ENCODE measurements at places on chromosomes 3 and 15. TPM values are rescaled to one million over a fixed set of nuclear protein-coding genes. Genes with fewer than 3 reads are reported as not detected.

- no peak for DNase-seq
Measured at GRCh38 chr15:42576776-42577175, 1.4 kb downstream of the STARD9 start.

GRCh38 chr3:53109891-53110771 lies 20.1 kb downstream of the RFT1 start:
- DNase-seq = peak; percentile 65

GRCh38 chr15:47673232-47673761 lies 44.0 kb upstream of the SEMA6D start:
- no peak for DNase-seq

DNA sequence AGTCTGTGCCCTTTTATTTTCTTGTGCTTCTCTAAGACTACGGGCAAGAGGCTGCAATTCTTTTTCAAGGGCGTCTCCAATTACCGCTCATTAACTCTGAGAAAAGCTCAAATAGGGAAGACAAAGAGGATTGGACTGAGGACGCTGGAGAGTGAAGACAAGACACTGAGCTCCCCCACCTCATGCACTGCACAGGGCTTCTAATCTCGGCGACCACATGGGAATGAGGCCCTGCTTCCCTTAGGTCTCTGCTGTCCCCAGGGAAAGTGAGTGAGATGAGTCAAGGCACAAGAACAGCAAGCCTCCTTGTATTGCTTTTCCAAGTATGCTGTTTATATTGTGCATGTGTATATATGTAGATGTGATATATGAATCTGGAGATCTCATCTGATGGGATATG lies 392.2 kb upstream of the CFAP20DC start:
- no peak for DNase-seq

DNA sequence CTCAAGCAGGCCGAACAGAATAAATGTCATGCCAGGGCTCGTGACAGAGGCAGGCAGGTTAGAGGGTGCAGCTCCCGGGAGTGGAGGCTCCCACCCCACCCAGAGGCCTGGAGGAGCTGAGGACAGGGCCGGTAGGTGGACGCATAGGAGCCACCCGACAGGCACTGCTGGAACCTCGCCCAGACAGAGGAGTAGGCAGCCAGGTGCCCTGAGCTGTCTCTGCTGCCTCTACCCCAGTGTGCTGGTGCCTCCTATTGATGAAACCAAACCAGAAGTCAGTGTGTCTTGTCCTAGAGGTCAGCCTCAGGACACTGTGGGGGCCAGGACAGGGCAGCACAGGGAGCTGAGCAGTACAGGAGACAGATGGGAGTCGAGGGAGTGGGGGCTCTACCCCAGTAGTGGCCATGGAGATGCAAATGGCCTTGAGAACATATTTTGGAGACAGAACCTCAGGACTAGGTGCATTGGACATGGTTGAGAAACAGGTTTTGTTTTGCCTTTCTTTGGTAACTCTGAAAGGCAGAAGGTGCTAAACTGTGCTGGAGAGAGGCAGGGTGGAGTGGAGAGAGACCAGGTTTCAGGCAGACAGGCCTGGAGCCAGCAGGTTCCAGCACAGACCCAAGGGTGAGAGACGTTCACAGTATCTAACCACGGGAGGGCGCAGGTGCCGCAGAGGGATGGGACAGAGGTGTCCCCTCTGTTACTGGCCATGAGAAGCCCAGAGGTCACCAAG lies 15.4 kb upstream of the KLF15 start:
- no peak for DNase-seq

DNA sequence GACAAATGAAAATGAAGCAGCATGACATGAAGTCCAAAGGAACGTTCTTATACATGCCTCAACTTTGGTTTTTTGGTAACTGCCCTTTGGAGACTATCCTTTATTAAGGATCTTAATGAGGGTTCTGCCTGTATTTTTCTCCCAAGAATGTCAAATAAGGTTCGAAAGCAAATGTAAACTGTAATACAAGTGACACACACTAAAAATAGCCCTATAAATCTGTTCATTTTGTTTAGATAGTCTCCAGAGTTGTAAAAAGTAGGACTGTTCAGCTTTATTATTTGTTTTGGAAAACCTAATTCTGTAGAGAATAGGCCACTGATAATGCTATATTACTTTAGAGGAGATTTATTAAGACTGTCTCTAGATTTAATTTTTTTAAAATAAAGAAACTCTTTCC lies 80.5 kb upstream of the CDIN1 start:
- DNase-seq = no peak

GRCh38 chr3:120636795-120637401 lies 40.8 kb downstream of the NDUFB4 start:
- DNase-seq = no peak

DNA sequence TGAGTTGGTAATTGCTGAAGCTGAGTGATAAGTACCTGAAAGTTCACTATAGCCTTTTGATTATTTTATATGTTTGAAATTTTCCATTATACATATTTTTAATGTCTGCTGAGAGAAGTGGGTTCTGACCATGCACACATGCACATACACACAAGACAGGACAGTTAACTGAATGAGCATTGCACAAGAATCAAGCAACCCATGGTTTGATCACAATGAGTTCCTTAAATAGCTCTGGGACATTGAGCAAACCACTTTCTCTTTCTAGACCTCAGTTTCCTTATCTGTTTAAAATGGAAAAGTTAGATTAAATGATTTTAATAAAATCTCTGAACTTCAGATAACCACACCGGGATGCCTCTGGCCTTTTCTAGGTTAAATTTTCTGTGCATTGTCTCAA lies 26.7 kb downstream of the SNTN start:
- DNase-seq = no peak

- no peak for DNase-seq
Measured at GRCh38 chr3:159838938-159839337, 149.7 kb upstream of the IL12A start.

GRCh38 chr3:27712136-27713077 lies 9.7 kb downstream of the EOMES start:
- peak; percentile 76 for DNase-seq

DNA sequence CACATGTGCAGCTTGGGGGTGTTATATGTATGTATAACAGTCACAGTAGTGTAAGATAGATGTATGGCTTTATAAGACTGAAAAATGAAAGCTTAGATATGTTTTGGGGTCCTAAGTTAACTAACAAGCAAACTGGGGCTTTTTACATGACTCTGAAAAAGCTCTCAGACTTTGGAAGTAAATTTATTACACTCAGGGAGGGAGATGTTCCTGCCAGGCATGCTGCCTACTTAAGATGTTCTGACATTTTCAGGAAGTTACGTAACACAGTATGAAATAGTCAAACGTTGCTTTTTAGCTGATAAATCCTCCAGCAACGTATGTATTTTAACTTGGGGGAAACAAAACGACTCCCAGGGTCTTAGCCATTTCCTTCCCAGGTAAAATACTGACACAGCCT lies 1.7 kb upstream of the IFT57 start:
- DNase-seq = no peak

GRCh38 chr15:93358166-93359059 lies 269.4 kb upstream of the RGMA start:
- DNase-seq = no peak

- DNase-seq = no peak
Measured at GRCh38 chr3:142223282-142223681, 2.1 kb downstream of the GK5 start.

DNA sequence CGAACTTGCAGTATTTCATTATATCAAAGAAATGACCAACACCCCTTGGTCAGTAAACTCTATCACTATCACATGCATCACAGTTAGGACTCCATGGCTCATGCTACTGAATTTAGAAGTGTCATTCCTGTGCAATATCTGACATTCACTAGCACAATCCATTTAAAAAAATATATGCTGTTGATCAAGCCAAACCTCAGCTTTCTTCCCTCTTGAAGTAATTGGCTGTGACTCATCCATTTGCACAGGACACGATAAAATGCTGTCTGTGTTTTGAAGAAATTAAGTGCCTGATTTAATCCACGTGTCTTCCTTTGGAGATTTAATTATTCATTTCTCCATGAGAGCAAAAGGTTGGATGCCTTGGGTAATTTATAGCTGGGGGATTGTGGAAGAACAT lies 38.9 kb downstream of the CPNE4 start:
- DNase-seq = no peak

DNA sequence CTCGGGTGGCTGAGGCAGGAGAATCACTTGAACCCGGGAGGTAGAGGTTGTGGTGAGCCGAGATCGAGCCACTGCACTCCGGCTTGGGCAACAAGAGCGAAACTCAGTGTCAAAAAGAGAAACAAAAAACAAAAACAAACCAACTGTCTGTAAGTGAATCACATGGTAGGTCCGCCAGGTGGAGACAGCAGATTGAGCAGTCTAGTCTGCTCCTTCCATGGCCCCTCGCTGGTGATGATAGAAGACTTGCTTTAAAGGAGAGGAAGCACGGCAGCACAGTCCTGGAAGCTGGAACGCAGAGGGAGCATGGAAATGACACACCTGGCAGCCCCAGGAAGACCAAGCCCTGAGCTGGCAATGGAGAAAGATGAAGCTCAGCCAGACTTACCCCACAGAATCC lies 31.4 kb upstream of the MGLL start:
- DNase-seq = no peak

GRCh38 chr3:22748453-22749045 lies 454.6 kb upstream of the UBE2E2 start:
- no peak for DNase-seq

DNA sequence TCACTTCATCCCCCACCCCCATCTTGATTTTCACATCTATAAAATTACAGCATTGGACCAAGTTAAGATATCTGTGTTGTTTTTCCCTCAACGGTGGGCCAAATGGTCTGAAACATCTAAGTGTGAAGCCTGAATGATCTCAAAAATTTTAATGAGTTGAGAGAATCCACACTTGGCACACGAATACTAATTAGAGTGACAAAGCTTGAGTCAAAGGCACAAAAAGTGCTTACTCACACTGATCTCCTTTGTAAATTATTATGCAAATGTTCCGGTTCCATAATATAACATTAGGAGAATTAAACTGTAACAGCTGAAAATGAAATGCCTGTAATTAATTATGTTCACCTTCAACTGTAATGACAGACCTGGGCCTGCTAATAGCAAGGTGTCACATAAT lies 33.6 kb downstream of the GPR176 start:
- DNase-seq = no peak

DNA sequence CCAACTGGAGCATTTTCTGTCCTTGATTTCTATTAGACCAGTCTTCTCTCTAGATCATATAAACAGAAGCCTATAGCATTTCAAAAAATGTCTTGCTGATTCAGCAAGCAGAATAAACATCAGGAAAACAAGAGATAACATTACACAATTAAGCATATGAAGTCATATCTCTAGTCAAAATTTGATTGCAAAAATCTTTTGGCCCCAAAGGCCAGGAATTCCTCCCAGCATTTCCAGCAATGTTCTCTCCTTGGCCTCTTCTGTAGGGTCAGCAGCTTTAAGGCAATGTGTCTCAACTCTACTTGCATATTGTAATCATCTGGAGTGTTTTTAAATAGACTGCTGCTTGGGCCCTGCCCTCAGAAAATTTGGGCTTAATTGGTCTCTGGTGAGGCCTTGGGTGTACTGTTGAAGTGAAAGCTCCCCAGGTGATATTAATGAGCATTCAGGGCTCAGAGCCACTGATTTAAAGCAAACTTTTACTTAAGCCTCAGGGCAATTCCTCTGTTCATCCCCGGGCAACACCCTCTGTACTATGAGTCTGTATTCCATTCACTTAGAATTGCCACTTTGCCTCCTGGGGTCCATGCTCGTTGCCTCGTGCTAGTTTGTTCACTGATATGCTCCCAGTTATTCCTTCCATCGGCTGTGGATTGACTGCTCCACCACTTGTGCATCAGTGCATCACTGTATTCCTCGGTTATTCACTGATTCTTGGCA lies 1072.6 kb downstream of the ROBO2 start:
- DNase-seq = no peak

GRCh38 chr3:53158765-53159155 lies 2.2 kb upstream of the PRKCD start:
- no peak for DNase-seq

- DNase-seq = no peak
Measured at GRCh38 chr3:28013864-28014473, 227.4 kb upstream of the CMC1 start.

DNA sequence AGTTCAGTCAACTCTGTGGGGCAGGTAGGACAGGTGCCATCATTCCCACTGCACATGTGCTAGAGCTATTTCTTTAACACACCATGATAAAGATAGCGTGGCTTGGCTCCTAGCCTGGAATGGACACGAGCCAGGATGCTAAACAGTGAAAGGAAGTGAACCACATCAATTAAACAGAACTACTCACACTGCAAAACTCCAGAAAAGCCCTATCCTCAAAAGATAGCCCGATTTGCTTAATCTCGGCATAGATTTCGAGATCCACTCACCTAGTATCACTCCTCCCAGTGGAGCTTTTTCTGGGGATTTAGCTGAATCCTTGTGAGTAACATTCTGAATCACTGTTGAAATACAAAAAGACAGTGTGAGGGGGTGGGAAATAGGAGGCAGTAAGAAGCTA lies 118.0 kb downstream of the ABI3BP start:
- no peak for DNase-seq

DNA sequence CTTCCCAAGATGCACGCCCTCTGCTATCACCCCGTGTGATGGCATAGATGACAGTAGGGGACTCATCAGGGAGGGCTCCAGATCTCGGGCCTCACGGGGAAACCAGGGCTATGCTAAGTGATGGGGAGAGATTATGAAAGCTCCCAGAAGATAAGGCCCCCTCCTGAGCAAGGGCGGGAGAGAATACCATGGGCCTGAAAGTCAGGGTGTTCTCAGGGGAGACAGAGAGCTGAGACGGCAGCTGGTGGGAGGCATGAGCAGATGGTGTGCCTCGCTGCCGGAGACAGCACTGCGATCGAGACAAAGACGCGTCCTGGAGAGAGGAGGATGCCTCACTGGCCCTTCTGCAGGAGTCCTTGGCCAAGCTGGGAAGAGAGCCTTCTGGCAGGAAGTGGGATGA lies 106.5 kb upstream of the ADPGK start:
- no peak for DNase-seq

DNA sequence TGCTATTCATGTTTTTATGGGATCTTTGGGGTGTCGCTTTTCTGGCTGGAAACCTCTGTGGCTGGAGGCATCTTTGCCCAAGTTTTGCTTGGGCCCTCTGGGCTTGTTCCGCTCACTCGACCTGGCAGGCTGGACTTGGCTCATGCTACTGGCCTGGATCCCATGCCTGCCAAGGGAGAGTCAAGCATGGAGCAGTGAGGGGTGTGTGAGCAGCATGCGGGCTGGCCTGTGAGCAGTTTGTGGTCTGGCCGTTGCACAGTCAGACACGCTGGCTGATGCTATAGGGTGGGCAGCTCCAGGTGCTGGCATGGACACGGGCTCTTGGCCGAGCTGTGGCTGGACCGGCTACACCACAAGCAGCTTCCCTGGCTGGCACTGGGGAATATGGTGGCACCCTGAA lies 491.1 kb downstream of the AGBL1 start:
- no peak for DNase-seq

Gene C2CD4A
- total RNA-seq = 0.14 TPM

Gene CKMT1A
- not detected for total RNA-seq

Gene FETUB
- not detected for total RNA-seq

Gene SEMA7A
- 53.6 TPM for total RNA-seq

Gene ARPIN
- not detected for total RNA-seq

Gene RBM5
- 182 TPM for total RNA-seq

Gene SPCS1
- 94.3 TPM for total RNA-seq

Gene SKOR1
- not detected for total RNA-seq

Gene STAC
- total RNA-seq = not detected

Gene CPNE4
- not detected for total RNA-seq

Gene PDIA5
- 20.0 TPM for total RNA-seq

All from activated naive CD4-positive, alpha-beta T cell treated with anti-CD3 and anti-CD28 coated beads, Interleukin-2, amount 50 U/mL, for 72 hours (primary cell).